ENCODE measurements at places on chromosomes 11 and 22. TPM values are rescaled to one million over a fixed set of nuclear protein-coding genes. Genes with fewer than 3 reads are reported as not detected.

IGSF9B gene
- total RNA-seq: 1.6 TPM

ACR gene
- not detected for total RNA-seq

EFCAB6 gene
- 0.35 TPM for total RNA-seq

AIFM3 gene
- 2.1 TPM for total RNA-seq

CARD16 gene
- total RNA-seq: not detected
